ENCODE measurements at places on chromosomes 11 and 22.

- DNase-seq, result no peak
These were observed 810 bp downstream of the IGLL1 start for GRCh38 chr22:23579280-23579679.

DNA sequence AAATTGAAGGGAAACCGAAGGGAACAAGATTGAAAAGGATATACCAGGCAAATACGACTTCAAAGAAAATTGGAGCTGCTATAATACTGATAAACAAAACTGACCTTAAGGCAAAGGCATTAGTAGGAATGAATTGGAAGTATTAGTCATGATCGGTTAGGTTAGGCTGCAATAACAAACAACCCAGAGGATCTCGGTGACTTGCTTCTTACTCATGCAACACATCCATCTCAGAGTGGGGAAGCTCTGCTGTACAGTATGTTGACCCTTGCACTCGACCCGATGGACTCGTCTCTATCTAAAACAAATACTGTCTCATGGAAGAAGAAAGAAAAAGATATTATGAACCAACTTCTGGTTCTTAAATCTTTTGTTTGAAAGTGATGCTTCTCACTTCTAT lies 42.3 kb downstream of the SPATA19 start:
- DNase-seq, result no peak

- DNase-seq, result no peak
These were observed 158.5 kb downstream of the MSANTD4 start for GRCh38 chr11:105863523-105863922.

DNA sequence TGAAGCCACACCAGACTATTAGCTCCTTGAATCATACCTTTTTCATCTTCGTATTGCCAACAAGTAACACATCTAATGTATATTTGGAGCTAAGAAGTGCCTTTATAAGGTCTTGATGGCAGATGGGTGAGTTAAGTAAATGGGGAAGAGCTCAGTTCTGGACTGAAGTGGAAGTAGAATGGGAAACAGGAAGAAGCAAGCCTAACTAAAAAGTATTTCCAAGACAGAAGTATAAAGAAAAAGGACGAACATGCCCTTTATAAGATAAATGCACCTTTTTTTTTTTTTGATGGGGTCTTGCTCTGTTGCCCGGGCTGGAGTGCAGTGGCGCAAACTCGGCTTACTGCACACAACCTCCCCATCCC lies 14.5 kb downstream of the CRTAM start:
- DNase-seq, result no peak

GRCh38 chr11:131121426-131122333 lies 205.4 kb upstream of the SNX19 start:
- no peak for DNase-seq

Measured in Calu3 (cell line).